ENCODE measurements at places on chromosomes 3 and 15. TPM values are rescaled to one million over a fixed set of nuclear protein-coding genes. Genes with fewer than 3 reads are reported as not detected.

- no peak for DNase-seq
Measured at GRCh38 chr15:56098195-56098863, 104.9 kb upstream of the NEDD4 start.

Gene CIB1
- 61.3 TPM for total RNA-seq

Gene TYRO3
- 6.9 TPM for total RNA-seq

- no peak for DNase-seq
Measured at GRCh38 chr3:31529421-31529820, 3.3 kb upstream of the STT3B start.

- DNase-seq: no peak
Measured at GRCh38 chr3:165830746-165831145, 6.5 kb downstream of the BCHE start.

Gene SYNPR
- not detected for total RNA-seq

DNA sequence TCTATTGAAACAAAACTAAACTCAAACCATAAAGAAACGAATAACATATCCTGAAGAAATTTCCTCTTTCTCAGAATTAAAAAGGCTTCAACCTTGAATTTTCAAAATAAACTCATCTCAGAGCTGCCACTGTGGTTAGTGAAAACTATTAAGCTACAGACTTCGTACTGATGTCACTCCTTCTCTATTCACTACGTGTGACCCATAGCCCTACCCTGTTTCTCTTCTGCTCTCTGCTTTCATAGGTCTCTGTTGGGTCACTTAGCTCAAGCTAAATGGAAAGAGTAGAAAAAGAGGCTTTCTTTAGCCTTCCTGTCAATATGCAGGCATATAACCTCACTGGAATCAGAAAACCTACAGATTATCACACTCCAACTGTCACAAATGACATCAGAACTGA, 126.6 kb upstream of the MME start:
- DNase-seq: no peak

- DNase-seq: no peak
Measured at GRCh38 chr15:33678176-33678575, 290.1 kb upstream of the CHRM5 start.

DNA sequence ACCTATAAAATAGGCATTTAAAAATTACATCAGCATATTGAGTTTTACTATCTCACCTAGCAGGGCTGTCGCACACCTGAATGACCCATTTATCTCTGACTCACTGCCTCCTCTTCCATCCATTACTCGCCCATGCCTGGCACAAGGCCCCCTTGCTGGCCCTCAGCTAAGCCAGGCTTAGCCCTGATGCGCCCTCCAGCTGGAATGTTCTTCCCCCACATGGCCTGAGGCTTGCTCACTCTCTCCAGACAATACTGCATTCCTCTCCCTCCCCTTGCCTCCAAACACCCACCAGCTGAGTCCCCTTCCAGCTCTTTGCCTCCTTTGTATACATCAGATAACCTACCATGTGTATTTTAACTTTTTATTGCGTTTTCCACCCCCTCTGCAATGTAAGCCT, 7.2 kb downstream of the SH3BP5 start:
- DNase-seq: no peak

GRCh38 chr3:114418107-114418506, 124.3 kb downstream of the TIGIT start:
- no peak for DNase-seq

GRCh38 chr3:108376026-108376425, 79.7 kb downstream of the HHLA2 start:
- DNase-seq: no peak

Gene CHRNA3
- total RNA-seq: not detected

DNA sequence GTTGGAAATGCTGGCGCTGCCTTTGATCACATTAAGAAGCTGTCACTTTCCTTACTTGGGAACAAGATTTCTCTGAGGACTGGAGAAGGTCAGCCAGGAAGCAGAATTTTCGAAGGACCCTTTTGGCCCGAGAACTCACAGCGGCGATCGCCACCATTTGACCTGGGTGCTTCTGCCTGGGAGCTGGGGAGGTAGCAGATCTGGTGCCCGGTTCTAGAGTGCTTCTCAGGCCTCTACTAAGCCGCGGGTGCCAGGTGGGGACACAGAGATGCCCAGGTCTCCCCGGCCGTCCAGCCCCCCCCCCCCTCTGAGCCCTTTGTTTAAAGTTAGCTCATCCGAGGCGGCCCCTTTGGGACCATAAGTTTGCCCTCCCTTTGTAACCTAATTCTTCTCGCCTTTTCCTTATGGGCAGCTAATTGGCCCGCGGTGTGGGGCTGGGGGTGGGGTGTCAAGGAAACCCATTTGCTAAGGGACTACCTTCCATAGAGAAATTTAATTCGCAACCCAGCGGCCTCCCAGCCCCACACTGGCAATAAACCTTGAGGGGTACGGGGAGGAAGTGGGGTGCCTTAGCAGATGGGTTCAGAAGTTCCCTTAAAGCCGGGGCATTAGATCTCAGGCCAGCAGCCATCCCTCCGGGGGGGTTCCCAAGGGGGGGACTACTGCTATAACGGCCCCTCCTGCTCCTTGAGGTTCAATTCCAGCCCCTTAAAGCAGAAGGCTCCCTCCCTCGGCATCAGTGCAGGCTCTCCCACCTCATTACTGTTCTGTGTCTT, 1.9 kb downstream of the GATA2 start:
- DNase-seq: no peak

Gene SH3GL3
- not detected for total RNA-seq

GRCh38 chr3:65636326-65636725, 402.4 kb downstream of the MAGI1 start:
- no peak for DNase-seq

GRCh38 chr3:167978071-167978470, 117.7 kb downstream of the GOLIM4 start:
- DNase-seq: no peak

GRCh38 chr3:48679411-48680391, 6.0 kb downstream of the NCKIPSD start:
- no peak for DNase-seq

Gene SLC33A1
- total RNA-seq: 33.8 TPM

DNA sequence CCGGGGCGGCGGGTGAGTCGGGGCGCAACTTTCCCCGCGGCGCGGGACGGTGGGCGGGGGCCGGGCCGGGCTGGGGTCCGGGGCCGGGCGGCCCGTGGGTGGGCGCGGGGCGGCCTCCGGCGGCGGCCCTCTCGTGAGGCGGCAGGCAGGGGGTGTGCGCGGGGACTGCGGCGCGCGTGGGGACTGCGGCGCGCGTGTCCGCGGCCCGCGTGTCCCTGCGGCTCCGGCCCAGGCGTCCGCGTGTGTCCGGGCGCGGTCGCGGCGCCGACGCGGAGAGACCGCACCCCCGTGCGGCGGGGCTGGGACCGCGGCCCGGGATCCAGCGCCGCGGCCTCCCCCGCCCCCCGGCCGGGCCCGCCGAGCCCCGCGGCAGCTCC, 349 bp downstream of the PLXNA1 start:
- DNase-seq: no peak

GRCh38 chr3:140823106-140823505, 118.5 kb upstream of the SLC25A36 start:
- DNase-seq: no peak

Gene THAP10
- total RNA-seq: 5.9 TPM

GRCh38 chr15:48683991-48684765, 38.7 kb upstream of the FBN1 start:
- DNase-seq: no peak

GRCh38 chr15:52466134-52466701, 62.5 kb downstream of the MYO5A start:
- no peak for DNase-seq

DNA sequence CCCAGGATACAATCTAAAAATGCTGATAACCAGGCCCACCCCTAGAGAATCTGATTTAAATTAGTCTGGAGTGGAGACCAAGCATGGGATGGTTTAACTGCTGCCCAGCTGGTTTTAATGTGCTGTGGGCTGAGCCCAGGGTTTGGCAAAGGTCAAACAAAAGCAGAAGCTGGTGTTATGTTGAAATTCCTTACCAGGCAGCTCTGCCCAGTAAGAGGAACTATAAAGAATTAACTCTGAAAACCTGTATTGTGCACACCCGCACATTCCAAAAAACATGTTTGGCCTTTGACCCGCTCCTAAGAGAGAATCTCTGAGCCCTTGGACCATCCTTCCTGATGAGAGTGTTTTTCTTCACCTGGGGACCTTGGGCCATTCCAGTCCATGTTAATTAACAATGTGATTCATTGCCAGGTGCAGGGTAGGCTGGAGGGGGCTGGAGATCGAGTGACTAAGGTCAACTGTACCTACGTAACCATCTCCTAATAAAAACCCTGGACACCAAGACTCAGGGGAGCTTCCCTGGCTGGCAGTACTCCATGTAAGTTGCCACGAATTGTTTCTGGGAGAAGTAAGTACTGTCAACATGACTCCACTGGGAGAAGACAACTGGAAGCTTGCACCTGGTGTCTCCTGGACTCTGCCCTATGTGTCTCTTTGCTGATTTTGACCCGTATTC, 10.9 kb downstream of the CCDC13 start:
- no peak for DNase-seq

- no peak for DNase-seq
Measured at GRCh38 chr3:37257581-37257980, 83.2 kb upstream of the LRRFIP2 start.

Gene GOLGA8Q
- total RNA-seq: 4.3 TPM

Gene SIDT1
- total RNA-seq: 52.8 TPM

Gene SUSD5
- 3.8 TPM for total RNA-seq

Data from breast epithelium (tissue), 4 donors.